ENCODE measurements at places on chromosomes 3 and 15. TPM values are rescaled to one million over a fixed set of nuclear protein-coding genes. Genes with fewer than 3 reads are reported as not detected.

Gene CHSY1
- 18.9 TPM for total RNA-seq

Gene TMEM212
- total RNA-seq = 20.8 TPM

Gene THBS1
- 430 TPM for total RNA-seq

Gene NEO1
- total RNA-seq = 24.1 TPM

Gene FXR1
- total RNA-seq = 145 TPM

Gene IMPG2
- not detected for total RNA-seq

Gene ARGFX
- total RNA-seq = not detected

Gene SLC7A14
- 0.03 TPM for total RNA-seq

Gene TRIM59
- 3.2 TPM for total RNA-seq

Gene TRH
- total RNA-seq = 0.13 TPM

Gene UROC1
- total RNA-seq = not detected

Gene PCSK6
- 5.5 TPM for total RNA-seq

Gene CKMT1B
- 3.9 TPM for total RNA-seq

Gene POLQ
- 1.2 TPM for total RNA-seq

Gene RYR3
- under 0.01 TPM for total RNA-seq

Gene ROPN1B
- 0.76 TPM for total RNA-seq

Gene SERINC4
- not detected for total RNA-seq

Gene PTX3
- total RNA-seq = 2.7 TPM
